Tibial artery (tissue), 4 donors: ENCODE measurements at places on chromosomes 2 and 18.

- no peak for DNase-seq
- no peak overlapping the region for H3K4me3 ChIP-seq
- no peak overlapping the region for H3K27ac ChIP-seq
- H3K27me3 ChIP-seq = no peaks in the 10 kb centered on the region
- peaks cover 6% of the 10 kb centered on the region for H3K36me3 ChIP-seq
- peaks cover 17% of the 10 kb centered on the region for H3K4me1 ChIP-seq
Observed at GRCh38 chr2:112582314-112582746, 2.1 kb upstream of the CHCHD5 start.

DNA sequence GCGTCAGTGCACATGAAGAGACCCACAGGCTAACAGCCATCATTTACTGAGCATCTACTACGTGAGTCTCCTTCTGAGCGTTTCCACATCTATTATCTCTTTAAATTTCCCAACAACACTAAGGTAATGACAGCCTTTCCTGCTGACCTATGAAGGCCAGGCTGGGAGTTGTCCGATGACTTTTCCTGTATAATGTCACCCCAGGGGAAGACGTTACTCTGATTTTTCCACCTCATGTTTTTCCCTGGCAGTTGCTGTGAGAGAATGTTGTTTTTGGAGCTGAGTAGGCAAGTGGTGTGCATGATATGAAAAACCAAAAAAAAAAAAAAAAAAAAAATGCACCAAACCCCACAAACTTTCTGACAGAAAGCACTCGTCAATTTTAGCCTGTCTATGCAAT lies 207.6 kb downstream of the SLC8A1 start:
- no peaks in the 10 kb centered on the region for H3K27me3 ChIP-seq
- peak overlapping the region; percentile 29 for H3K27ac ChIP-seq
- H3K4me1 ChIP-seq = no peaks in the 10 kb centered on the region
- H3K4me3 ChIP-seq = no peak overlapping the region
- no peak for DNase-seq

DNA sequence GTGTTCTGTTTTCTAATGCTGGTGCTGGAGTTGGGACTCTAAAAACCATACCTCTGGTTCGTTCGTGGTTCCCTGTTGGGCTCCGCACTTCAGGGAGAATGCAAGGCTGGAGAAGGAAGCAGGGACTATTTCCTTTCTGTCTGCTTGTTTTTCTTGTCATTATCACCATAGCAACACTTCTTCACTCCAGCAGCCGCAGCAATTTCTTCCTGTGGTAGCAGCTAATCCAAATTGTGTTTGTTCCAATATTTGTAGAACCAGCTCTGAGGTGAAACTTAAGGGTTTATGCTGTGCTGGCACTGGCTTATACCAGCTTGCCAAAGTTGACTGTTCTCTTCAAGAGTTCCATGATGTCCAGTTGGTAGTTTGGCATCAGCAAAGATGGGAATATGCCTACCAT lies 301.4 kb upstream of the SYT4 start:
- no peak overlapping the region for H3K27ac ChIP-seq
- no peaks in the 10 kb centered on the region for H3K36me3 ChIP-seq
- H3K4me1 ChIP-seq = no peaks in the 10 kb centered on the region
- DNase-seq = no peak
- no peaks in the 10 kb centered on the region for H3K27me3 ChIP-seq

DNA sequence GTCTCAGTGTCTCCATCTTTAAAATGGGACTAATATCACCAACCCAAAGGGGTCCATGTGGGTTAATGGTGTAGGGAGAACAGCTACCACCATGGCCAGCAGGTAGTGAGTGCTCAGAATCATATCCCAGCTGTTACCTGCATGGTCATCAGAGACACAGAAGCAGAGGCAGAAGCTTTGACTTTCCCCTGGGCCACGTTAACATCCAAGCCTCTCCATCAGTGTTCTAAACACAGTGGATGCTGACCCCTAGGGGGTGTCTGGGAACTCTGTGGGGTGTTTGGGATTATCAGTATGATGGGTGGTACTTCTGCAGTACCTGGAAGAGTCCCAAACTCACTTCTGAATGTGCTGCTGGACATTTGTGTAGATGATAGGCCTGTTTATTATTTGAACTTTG lies 93.6 kb downstream of the GYPC start:
- H3K27ac ChIP-seq = no peak overlapping the region
- H3K4me3 ChIP-seq = no peak overlapping the region
- H3K4me1 ChIP-seq = no peaks in the 10 kb centered on the region

- H3K27ac ChIP-seq = no peak overlapping the region
- H3K4me3 ChIP-seq = no peak overlapping the region
- H3K27me3 ChIP-seq = no peaks in the 10 kb centered on the region
- DNase-seq = no peak
- H3K4me1 ChIP-seq = no peaks in the 10 kb centered on the region
Observed at GRCh38 chr2:49693961-49694360, 539.6 kb upstream of the FSHR start.

DNA sequence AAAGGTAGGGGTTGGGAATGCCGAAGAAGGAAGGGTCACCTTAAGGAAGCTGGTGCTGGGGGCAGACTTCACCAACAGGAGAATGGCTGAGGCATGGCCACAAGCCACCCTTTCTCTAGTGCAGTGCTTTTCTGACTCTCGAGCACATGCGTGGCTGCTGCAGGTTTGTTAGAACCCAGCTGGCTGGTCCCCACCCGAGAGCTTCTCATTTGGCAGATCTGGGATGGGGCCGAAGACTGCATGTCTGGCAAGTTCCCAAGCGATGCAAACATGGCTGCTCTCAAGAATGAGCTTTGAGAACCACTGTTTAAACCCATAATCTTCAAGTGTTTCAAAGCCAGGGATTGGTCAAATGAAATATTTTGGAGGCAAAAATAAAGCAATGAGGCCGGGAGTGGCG lies 63.2 kb downstream of the LONRF2 start:
- DNase-seq = no peak
- H3K36me3 ChIP-seq = no peaks in the 10 kb centered on the region
- no peak overlapping the region for H3K27ac ChIP-seq
- H3K4me1 ChIP-seq = no peaks in the 10 kb centered on the region
- no peak overlapping the region for H3K4me3 ChIP-seq

DNA sequence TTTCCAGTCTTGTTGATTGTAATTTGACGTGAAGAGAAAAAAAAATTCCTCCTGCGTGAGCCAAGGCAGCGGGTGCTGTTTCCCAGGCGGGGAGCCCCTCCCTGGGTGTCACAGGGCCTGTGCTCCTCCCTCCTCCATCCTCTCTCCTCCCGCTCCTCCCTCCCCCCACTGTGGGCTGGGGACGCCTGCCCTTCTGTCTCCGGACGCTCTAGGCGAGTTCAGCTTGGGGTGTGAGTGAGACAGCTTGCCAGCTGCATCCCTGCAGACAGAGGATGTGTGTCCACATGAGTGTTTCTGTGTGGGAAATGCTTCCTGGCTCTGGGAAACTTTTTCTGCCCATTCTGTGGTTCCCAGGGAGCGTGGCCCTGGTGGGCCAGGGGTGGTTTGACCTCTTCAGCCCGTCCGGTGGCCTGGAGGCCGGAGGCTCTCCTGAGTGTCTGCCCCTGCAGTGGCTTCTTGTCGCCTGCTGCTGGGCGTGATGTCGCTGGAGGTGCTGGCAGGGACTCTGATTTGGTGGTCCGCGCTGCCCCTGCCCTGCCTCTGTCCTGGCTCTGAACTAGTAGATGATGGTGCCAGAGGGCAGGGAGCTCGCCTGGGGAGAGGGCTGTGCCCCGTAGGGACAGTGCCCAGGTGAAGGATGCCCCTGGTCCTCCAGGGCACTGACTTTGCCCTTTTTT lies 96.4 kb downstream of the USP40 start:
- H3K27ac ChIP-seq = peak overlapping the region; percentile 86
- no peaks in the 10 kb centered on the region for H3K4me1 ChIP-seq
- no peaks in the 10 kb centered on the region for H3K27me3 ChIP-seq
- H3K36me3 ChIP-seq = peaks cover 24% of the 10 kb centered on the region
- H3K4me3 ChIP-seq = no peak overlapping the region

DNA sequence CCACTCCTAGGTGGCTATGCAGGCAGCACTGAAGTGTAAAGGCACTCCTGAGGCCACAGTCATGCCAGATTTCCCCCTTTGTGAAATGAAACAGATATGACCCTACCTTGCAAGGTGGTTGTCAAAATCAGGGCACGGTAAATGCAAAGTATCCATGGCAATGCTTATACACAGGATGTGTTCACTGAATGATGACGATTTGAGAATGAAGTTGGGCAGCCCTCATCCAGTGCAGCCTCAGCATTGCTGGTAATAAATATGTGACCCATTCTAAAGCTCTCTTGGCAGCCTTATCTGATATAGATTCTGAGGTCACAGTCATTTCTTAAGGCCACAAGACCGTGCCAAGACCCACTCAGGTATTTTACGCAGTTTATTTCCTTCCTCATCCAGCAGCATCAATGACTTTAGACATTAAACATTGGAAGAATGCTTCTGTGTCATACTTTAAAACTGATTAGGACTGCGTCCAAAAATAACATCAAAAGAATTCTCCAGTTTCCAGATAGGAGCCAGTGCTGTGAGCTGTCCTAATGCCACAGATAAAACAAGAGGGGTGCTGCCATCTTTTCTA lies 125.5 kb upstream of the SERTAD2 start:
- H3K27ac ChIP-seq = no peak overlapping the region
- H3K36me3 ChIP-seq = no peaks in the 10 kb centered on the region
- H3K4me1 ChIP-seq = no peaks in the 10 kb centered on the region

DNA sequence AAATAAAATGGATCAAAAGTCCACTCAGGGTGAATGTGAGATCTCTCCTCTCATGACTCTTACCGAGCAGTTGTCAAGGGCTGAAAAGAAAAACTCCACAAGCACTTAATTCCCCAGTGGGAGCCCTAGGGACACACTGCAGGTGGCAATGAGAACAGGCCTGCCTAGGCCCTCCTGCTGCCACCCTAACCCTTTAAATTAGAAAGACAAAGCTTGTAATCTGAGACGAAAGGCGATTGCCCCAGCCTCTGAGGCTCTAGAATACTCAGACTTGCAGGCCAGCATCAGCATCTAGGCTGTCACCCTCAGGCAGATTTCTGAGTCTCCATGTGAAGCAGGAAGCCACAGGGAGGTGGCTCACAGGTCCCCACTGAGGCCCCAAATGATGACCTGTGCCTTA lies 457.0 kb upstream of the MYT1L start:
- no peak overlapping the region for H3K4me3 ChIP-seq
- DNase-seq = peak; percentile 16
- H3K36me3 ChIP-seq = no peaks in the 10 kb centered on the region

DNA sequence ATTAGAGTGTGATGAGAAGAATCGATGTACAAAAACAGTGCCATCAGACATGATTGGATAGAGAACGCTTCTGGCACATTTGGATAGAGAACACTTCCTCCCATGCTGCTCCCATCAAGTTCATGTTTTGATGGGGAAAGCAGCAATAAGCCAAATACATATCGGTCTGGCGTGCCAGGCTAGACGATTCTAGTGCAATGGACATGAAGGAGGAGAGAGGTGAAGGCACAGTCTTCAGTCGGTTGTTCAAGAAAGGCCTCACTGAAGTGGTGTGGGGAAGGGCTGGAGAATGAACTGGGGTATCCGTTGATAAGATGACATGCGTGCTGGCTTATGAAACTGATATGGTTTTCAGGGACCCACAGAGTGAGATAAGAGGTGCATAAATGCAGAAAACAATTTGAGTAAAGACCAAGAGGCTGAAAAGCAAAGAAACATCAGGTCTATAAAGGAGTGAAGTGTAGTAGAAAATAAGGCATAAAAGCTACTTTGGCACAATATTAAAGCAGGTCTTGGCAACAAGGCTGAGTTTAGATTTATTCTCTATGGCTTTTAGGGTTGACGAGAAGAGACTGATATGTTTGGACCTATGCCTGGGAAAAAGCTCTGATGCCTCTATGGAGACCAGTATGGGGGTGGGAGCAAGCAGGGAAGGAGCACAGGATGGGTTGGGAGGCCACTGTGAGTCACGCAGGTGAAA lies 117.6 kb upstream of the PIEZO2 start:
- no peak for DNase-seq
- no peaks in the 10 kb centered on the region for H3K27me3 ChIP-seq
- H3K4me1 ChIP-seq = peaks cover 11% of the 10 kb centered on the region
- H3K36me3 ChIP-seq = no peaks in the 10 kb centered on the region
- no peak overlapping the region for H3K4me3 ChIP-seq

GRCh38 chr2:190791347-190791975 lies 89.2 kb upstream of the GLS start:
- peak overlapping the region; percentile 6 for H3K27ac ChIP-seq
- no peak for DNase-seq
- peaks cover 13% of the 10 kb centered on the region for H3K4me1 ChIP-seq
- no peaks in the 10 kb centered on the region for H3K36me3 ChIP-seq

DNA sequence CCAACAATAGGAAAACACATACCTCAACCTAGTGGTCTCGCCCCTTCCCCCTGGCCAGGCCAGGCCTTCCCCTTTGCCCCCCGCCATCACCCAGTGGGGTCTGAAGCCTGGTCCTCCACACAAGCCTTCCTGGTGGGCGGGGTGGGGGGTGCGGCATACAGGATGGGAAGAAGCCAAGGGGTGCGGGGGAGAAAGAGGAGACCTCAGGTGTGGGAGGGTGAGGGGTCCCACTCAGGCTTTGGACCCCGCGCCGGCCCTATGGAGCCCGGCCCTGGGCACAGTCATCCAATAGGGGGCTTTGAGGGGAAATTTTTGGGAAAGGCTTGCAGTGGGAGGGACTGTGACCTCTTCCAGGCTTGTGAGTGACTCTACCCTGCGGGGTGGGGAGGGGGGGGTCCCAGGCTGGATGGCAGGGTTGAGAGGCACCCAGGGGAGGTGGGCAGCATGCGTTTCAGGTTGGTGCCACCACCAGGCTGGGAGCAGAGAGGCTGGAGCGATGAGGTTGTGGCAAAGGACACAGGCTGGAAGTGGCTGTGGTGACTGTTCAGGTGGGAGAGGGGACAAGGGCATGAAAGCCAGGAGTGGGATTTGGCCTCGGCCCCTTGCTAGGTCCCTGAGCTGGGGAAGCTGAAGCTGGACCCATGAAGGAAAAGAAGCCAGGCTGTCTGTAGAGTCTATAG lies 1.3 kb downstream of the SLC66A3 start:
- no peak overlapping the region for H3K27ac ChIP-seq
- peaks cover 26% of the 10 kb centered on the region for H3K4me1 ChIP-seq
- no peaks in the 10 kb centered on the region for H3K27me3 ChIP-seq
- peaks cover 6% of the 10 kb centered on the region for H3K36me3 ChIP-seq
- H3K4me3 ChIP-seq = peak overlapping the region; percentile 68

DNA sequence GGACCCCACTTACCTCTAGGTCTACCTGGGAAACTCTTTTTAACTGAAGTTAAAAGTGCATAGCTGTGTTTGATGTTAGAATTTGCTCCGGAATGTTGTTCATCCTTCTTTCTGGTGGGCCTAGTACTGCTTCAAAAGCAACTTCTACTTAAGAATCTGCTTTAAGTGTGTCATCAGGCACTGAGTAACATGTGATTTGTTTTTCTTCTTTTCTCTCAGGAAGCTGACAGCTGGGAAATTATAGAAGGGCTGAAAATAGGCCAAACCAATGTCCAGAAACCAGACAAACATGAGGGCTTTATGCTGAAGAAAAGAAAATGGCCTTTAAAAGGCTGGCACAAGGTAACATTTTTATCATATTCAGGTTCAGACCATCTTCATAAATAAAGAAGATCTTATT lies 122.9 kb downstream of the PRKRA start:
- no peaks in the 10 kb centered on the region for H3K36me3 ChIP-seq
- H3K4me3 ChIP-seq = no peak overlapping the region
- peaks cover 13% of the 10 kb centered on the region for H3K4me1 ChIP-seq
- no peak overlapping the region for H3K27ac ChIP-seq
- H3K27me3 ChIP-seq = no peaks in the 10 kb centered on the region

GRCh38 chr2:38180754-38181153 lies 104.8 kb upstream of the CYP1B1 start:
- no peaks in the 10 kb centered on the region for H3K27me3 ChIP-seq
- no peak overlapping the region for H3K4me3 ChIP-seq

GRCh38 chr2:196291873-196292800 lies 120.8 kb upstream of the STK17B start:
- H3K36me3 ChIP-seq = no peaks in the 10 kb centered on the region
- no peak overlapping the region for H3K27ac ChIP-seq

GRCh38 chr2:106041150-106041549 lies 153.0 kb downstream of the UXS1 start:
- H3K36me3 ChIP-seq = no peaks in the 10 kb centered on the region
- peaks cover 9% of the 10 kb centered on the region for H3K4me1 ChIP-seq
- no peaks in the 10 kb centered on the region for H3K27me3 ChIP-seq
- no peak overlapping the region for H3K27ac ChIP-seq
